Activated T-helper 2 cell treated with anti-CD3 and anti-CD28 coated beads, Interferon-gamma antibody, Interleukin-2, Interleukin-4, amounts not matched to agents 10 μg/mL and 5 μg/mL and 100 μg/mL, durations not matched to agents 14 hours and 24 hours and 36 hours (primary cell): ENCODE measurements at places on chromosomes 2 and 18.

DNA sequence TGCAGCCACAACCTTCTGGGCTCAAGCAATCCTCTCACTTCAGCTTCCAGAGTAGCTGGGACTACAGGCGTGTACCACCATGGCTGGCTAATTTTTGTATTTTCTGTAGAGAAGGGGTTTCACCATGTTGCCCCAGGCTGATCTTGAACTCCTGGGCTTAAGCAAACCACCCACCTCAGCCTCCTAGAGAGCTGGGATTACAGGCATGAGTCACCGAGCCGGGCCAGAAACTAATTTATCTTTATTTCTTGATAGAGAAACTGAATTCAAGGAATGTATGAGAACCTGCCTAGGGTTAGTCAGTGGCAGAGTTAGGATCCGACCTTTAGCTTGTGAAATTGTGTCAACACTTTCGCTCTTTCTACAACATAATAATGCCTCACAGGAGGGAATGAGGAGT is 19.3 kb upstream of the ITGAV start:
- no peak for DNase-seq

- DNase-seq, result no peak
Observed at GRCh38 chr2:53252115-53252514, 515.5 kb upstream of the CHAC2 start.

- no peak for DNase-seq
Observed at GRCh38 chr18:34397286-34397896, 172.7 kb upstream of the NOL4 start.

DNA sequence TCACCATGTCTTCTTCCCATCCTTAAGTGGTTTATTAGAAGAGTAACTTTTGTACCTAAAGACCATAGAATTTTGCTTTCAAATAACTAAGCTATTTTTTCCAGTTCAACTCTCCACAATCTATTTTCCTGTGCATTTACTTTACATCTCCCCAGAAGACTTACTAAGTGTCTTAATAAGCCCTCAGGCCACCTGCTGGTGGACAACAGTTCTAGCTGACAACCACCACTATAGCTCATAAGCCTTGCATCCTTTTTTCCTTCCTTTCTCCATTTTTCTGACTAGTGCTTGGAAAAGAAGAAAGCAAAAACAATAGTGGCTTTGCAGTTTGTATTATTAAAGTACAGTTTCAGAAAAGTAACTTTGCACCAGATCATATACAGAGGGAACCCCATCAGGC is 149.5 kb upstream of the TMEM200C start:
- DNase-seq, result no peak

DNA sequence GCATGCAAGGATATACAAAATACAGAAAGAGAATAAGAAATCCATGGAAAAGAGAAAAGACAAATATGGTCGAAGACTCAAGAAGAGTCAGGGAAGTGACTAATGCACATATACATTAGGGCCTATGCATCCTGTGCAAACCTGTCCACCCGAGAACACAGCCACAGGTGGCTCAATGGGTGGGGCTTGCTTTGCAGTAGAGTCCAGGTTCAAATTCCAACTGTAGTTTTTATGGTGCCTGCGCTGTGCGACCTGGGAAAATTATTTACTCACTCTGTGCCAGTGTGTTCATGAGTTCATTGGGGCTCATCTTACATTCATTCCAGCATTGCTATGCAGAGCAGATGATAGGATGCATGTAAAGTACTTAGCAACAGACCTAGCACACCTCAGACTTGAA is 244.7 kb downstream of the CTNNA2 start:
- DNase-seq, result no peak

GRCh38 chr2:46277431-46278190 is 19.6 kb upstream of the EPAS1 start:
- DNase-seq, result no peak

DNA sequence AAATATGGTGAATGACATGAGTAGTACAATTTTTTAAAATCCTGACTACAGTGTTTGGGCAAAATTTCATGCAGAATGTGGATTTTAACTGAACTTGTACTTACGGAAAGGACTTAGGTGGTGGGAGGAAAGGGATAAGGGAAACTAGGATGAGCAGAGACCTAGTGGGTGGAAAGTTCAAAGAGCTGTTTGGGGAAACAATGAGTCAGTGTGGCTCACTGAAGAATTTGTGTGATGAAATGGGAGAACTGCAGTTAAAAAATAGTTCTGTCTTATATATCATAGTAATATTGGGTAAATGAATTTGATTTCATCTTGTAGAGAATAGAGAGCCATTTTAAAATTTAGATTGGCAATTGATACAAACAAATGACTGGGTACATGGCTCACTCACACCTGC is 220.1 kb upstream of the CTAGE1 start:
- DNase-seq, result no peak

- no peak for DNase-seq
Observed at GRCh38 chr2:216320852-216321251, 51.4 kb downstream of the MARCHF4 start.

GRCh38 chr18:433298-433697 is 67.2 kb downstream of the COLEC12 start:
- no peak for DNase-seq

- DNase-seq, result no peak
Observed at GRCh38 chr2:202642567-202642966, 7.8 kb downstream of the FAM117B start.

DNA sequence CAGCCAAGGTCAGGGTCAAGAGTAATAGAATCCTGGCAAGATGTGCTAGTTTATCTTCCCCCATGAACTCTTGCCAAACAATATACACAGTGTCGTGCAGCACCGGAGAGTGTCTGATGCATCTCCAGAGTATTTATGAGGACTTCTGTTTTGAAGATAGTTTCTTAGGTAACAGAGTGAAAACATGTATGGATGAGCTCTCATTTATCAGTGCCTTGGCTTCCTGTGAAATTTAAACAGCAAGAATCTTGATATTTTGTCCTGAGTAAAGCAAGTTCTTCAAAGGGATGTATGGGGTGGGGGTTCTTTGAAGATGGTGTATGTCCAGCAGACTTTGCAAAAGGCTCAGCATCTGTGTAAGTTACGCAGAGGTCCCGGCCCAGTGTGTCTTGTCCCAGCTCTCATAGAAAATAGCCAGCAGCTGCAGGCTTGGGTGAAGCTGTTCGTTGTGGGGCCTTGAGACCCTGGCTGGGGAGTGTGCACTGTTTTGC is 361.0 kb upstream of the NT5C1B start:
- DNase-seq, result no peak

DNA sequence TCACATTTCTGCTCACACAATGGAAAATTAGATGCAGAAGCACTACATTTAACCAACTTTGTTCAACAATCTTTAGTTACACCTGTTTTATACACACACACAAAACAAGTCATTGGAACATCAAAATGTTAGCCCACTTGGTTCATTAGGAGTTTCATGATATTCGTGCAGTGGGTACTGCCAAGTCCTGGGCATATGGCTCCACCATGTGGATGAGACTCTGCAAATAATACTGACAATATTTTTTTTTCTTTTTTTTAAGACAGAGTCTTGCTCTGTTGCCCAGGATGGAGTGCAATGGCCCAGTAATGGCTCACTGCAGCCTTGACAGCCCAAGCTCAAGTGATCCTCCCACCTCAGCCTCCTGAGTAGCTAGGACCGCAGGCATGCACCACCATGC is 34.5 kb upstream of the GRB14 start:
- DNase-seq, result no peak

- no peak for DNase-seq
Observed at GRCh38 chr18:74453016-74453566, 4.0 kb downstream of the DIPK1C start.

GRCh38 chr2:212109217-212109616 is 429.4 kb downstream of the ERBB4 start:
- DNase-seq, result no peak

DNA sequence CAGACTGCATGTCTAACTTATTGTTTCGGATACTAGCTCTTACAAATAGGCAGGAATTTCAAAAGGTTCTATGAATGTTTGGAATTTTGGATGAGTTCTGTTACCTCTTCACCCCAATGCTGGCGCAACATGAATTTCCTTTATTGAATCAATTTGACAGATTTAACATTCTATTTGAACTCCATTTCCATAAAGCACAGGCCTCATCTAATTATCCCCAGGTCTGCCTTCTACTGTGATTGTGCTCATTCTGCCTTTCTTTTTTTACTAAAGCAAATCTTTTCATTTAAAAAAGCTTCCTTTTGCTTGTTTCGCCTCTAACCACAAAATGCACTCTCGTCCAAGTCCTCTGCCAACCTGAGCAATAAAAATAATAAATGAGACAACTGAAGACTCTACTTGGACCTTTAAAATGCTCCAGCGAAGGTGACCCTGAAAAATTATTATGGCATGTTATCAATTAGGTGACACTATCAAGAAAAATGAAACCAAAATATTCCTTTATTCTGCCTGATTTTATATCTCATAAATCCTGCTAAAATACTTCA is 922.9 kb upstream of the FSHR start:
- DNase-seq, result no peak

DNA sequence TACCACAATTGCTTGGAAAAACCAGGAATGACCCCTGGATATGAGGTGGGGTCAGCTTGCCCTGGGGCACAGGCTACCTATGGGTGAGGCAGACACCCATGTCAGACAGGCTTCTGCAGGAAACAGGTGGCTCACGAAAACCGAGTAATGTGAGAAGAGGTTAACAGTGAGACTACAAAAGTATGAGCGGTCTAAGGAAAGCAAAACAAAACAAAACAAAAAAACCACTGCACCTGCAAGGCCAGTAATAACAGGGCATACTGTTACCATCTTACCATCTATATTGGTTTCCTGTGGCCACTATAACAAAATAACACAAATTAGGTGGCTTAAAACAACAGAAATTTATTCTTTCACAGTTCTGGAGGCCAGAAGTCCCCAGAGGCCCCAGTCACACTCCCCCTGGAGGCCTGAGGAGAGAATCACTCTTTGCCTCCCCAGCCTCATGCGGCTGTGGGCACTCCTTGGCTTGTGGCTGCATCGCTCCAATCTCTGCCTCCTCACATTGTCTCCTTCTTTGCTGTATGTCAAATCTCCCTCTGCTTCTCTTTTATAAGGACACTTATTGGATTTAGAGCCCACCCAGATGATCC is 86.6 kb upstream of the EPC2 start:
- DNase-seq, result no peak

GRCh38 chr2:11437602-11438001 is 28.4 kb downstream of the E2F6 start:
- DNase-seq, result no peak
